Type B pancreatic cell (in vitro differentiated cells): ENCODE measurements at places on chromosomes 4 and X. TPM values are rescaled to one million over a fixed set of nuclear protein-coding genes. Genes with fewer than 3 reads are reported as not detected.

BANK1 gene
- total RNA-seq, result 1.7 and 2.5 TPM in 2 replicates

MAGEB2 gene
- total RNA-seq, result not detected in 2 replicates

SPANXN3 gene
- not detected in 2 replicates for total RNA-seq

OPRPN gene
- not detected in 2 replicates for total RNA-seq

ABHD18 gene
- total RNA-seq, result 10.9 and 13.1 TPM in 2 replicates

DNA sequence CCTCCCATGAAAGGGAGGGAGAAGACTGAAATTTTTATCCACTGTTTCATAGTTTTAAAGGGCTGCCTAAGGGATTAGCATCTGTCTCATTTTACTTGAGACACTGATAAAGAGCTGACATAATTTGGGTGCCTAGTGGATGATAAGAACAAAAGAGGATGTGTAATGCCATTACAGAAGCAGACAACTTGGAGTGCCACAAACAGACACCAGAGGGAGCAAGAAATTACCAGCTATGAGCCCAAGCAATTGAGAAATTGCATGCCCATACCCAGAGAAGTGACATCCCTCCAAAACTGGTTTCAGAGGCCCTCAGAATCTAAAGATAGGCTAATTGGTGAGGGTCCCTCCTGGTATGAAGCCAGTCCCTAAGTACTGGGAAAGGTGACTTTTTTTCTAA, 38.5 kb upstream of the POU3F4 start:
- no peak for DNase-seq

DNA sequence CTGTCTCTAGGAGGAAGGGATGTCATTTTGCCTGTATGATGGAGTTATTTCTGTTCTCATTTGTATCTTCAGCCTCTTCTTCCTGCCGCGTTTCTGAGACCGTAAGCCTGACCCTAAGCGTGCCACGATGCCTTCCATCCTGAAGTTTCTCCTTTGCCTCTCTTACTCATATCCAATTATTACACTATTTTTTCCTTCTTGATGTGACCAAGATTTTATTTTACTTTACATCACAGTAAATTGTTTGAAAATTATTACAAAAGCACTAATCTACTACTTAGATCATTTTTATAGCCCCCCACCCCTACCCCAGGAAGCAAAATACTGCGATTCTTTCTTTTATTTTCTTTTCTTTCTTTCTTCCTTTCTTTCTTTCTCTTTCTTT, 95.0 kb downstream of the RAPGEF2 start:
- DNase-seq, result no peak

DNA sequence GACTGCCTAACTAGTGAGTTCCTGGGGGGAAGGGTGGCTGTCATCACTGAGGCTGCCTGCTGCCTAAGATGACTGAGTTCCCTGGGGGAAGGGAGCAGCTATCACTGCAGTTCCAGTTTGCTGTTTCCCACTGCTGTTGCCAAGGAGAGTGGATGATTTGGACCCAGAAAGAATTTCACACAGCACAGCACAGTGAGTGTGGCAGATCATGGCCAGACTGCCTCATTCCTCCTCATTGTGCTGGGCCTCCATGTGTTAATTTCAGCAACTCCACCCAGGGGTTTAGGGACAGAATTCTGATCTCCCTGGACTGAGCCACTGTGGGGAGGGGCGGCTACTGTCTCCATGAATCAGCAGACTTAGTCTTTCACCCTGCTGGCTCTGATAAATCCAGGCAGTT, 125.0 kb downstream of the TEX13C start:
- DNase-seq, result no peak

GRCh38 chrX:65194547-65194946, 218.3 kb upstream of the ZC4H2 start:
- no peak for DNase-seq
